ENCODE measurements at places on chromosomes 12 and 14.

- no peaks in the 10 kb centered on the region for H3K36me3 ChIP-seq
- peaks cover 17% of the 10 kb centered on the region for H3K4me1 ChIP-seq
- peak overlapping the region; percentile 2 for H3K27ac ChIP-seq
- H3K4me3 ChIP-seq = no peak overlapping the region
- H3K27me3 ChIP-seq = peaks cover 2% of the 10 kb centered on the region
Observed at GRCh38 chr12:48532601-48533000, 7.2 kb downstream of the OR8S1 start.

- H3K4me3 ChIP-seq = no peak overlapping the region
- H3K36me3 ChIP-seq = no peaks in the 10 kb centered on the region
- H3K27ac ChIP-seq = no peak overlapping the region
- no peak for DNase-seq
Observed at GRCh38 chr14:96674121-96674520, 123.1 kb upstream of the VRK1 start.

DNA sequence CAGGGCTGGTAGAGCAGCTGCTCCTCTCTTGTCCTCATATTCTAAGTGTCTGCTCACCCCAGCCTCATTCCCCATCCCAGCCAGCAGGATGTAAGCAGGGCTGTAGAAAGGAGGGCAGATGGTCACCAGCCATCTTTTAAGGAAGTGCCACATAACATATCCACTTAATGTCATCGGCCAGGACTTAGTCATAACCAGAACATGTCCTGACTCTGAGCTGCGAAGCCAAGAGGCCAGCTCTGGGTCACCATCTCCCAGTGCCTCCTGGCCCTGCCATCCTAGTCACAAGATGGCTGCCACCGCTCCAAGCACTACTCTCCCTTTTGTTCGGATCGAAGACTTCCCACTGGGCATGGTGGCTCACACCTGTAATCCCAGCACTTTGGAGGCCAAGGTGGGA lies 123.9 kb downstream of the PLXNC1 start:
- H3K36me3 ChIP-seq = peaks cover 11% of the 10 kb centered on the region
- no peak for DNase-seq
- H3K4me1 ChIP-seq = peaks cover 48% of the 10 kb centered on the region
- H3K4me3 ChIP-seq = no peak overlapping the region
- H3K27me3 ChIP-seq = no peaks in the 10 kb centered on the region

DNA sequence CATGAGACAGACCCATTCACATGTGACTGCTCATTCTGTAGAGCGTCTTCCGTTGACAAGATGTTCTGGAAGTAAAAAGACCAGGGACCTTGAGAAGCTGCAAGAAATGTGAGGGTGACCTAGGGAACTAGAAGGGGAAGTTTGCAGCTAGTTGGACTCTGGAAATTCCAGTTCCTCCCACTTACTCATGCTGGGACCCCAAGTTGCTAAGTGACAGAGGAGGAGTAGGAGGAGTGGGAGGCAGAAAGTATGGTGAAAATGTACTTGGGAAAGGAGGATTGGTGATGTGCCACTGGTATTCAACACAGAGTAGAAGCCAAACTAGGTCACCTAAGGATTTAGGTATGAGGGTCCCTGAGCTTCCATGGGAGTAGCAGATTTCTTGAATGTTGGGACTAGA lies 132.4 kb downstream of the KCNA5 start:
- peaks cover 6% of the 10 kb centered on the region for H3K27me3 ChIP-seq
- no peak overlapping the region for H3K27ac ChIP-seq
- DNase-seq = no peak
- H3K4me1 ChIP-seq = no peaks in the 10 kb centered on the region

GRCh38 chr12:114166362-114166761 lies 200.2 kb upstream of the RBM19 start:
- DNase-seq = no peak
- H3K27ac ChIP-seq = no peak overlapping the region
- no peaks in the 10 kb centered on the region for H3K36me3 ChIP-seq
- peaks cover 3% of the 10 kb centered on the region for H3K27me3 ChIP-seq
- no peak overlapping the region for H3K4me3 ChIP-seq
- no peaks in the 10 kb centered on the region for H3K4me1 ChIP-seq

DNA sequence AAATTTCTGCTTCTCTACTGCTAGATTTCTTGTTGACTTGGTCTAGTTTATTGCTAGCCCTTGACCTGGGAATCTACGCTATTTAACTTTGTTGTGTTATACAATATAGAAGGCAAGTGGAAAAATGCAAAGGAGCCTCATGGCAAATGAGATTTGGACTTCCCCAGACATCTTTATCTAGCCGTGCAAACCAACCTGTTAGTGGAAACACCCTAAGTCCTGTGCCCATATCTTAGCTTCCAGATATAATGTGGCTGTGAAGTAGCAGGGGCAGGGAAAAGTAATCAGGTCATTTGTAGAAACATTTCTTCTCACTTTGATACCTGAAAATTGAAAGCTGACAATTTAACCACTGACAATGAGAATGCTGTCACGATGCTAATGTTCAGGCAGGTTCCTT lies 90.7 kb upstream of the ATP2B1 start:
- peaks cover 2% of the 10 kb centered on the region for H3K4me1 ChIP-seq
- H3K36me3 ChIP-seq = no peaks in the 10 kb centered on the region
- no peak overlapping the region for H3K4me3 ChIP-seq

DNA sequence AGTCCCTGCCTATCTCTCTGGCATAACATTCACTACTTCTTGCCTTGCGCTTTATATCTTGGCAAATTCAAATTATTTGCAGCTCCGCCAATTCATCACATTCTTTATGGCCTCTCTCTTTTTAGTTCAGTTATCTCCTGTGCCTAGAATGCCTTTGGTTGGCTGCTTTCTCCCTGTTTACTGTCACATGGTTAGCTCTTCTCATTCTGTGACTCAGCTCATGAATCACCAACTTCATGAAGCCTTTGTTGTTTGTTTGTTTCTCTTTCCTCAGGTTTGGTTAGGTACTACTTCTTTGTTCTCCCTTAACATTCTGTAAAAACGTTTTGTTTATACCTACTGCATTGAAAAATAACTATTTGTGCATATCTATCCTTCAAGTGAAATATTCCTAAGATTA lies 376.5 kb upstream of the GARIN6 start:
- H3K27ac ChIP-seq = no peak overlapping the region
- no peak for DNase-seq
- no peaks in the 10 kb centered on the region for H3K36me3 ChIP-seq
- no peaks in the 10 kb centered on the region for H3K27me3 ChIP-seq
- no peaks in the 10 kb centered on the region for H3K4me1 ChIP-seq

DNA sequence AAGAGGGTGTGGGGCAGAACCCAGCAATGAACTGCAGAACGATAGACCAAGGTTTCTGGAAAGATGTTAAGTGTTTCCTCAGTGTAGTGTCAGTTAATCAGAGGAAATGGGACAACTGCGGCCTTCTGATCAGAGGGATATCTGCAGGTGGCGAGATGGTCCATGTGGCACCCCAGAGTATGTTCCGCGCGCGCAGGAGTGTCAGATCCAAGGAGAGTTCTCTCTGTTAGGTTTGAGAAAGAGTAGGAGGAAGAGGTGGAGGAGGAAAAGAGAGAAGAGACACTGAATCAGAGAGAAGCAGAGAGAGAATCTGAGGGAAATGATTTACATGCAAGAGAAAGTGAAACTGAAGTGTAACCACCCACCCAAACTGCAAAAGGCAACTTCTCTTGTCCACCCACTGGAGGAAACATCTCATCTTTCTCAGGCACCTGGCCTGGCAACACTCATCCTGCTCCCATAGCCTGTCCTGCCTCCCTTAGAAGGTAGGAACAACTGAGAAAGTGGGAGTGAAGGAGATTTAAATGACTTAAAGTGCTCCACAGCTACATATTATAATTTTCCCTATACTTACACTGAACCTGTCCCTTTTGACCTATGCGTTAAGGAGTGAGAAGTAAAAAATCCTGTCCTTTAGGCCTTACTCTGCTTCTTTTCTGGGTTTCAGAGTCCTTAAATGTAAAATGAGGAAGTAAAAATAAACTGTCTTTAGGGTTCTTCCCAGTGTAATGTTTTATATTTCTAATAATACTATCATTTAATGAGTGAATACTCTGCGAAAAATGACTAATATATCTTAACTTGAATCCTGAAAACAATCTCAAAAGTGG lies 6.8 kb upstream of the TESPA1 start:
- peak overlapping the region; percentile 85 for H3K4me3 ChIP-seq
- H3K27ac ChIP-seq = peak overlapping the region; percentile 99
- DNase-seq = peak; percentile 34
- H3K36me3 ChIP-seq = peaks cover 2% of the 10 kb centered on the region

DNA sequence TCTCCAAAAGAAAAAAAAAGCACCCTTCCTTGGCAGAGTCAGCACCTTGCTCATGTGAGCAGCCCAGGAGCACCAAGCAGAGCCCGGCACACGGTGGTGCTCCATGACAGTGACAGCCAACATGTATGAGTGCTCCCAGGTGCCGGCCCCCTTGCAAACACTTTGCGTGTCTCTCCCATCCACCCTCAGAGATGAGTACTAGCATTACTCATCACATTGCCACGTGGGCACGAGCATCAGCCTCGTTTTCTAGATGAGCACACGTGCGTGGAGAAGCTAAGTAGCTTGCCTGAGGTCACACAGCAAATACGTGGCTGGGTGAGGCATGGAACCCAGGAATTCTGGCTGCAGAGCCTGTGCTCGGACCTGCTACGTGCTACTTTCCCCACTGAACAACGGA lies 177.9 kb upstream of the PRMT8 start:
- no peaks in the 10 kb centered on the region for H3K4me1 ChIP-seq
- H3K4me3 ChIP-seq = no peak overlapping the region
- no peak for DNase-seq
- H3K27ac ChIP-seq = no peak overlapping the region

GRCh38 chr14:85762526-85762925 lies 232.6 kb downstream of the FLRT2 start:
- no peak for DNase-seq
- no peak overlapping the region for H3K27ac ChIP-seq
- H3K4me1 ChIP-seq = no peaks in the 10 kb centered on the region
- no peaks in the 10 kb centered on the region for H3K36me3 ChIP-seq

GRCh38 chr14:69708049-69708448 lies 58.9 kb upstream of the SRSF5 start:
- peaks cover 29% of the 10 kb centered on the region for H3K4me1 ChIP-seq
- H3K36me3 ChIP-seq = peaks cover 34% of the 10 kb centered on the region
- no peak for DNase-seq
- no peak overlapping the region for H3K27ac ChIP-seq
- no peaks in the 10 kb centered on the region for H3K27me3 ChIP-seq

- no peaks in the 10 kb centered on the region for H3K4me1 ChIP-seq
- no peak overlapping the region for H3K27ac ChIP-seq
- H3K36me3 ChIP-seq = no peaks in the 10 kb centered on the region
- H3K27me3 ChIP-seq = no peaks in the 10 kb centered on the region
- no peak for DNase-seq
Observed at GRCh38 chr14:101112351-101113107, 209.0 kb upstream of the RTL1 start.

- no peak for DNase-seq
- peaks cover 39% of the 10 kb centered on the region for H3K36me3 ChIP-seq
- H3K4me3 ChIP-seq = no peak overlapping the region
- no peaks in the 10 kb centered on the region for H3K4me1 ChIP-seq
Observed at GRCh38 chr12:104352106-104352713, 48.7 kb downstream of the EID3 start.

GRCh38 chr14:75469606-75470237 lies 41.9 kb downstream of the JDP2 start:
- H3K27ac ChIP-seq = no peak overlapping the region
- no peaks in the 10 kb centered on the region for H3K27me3 ChIP-seq
- no peaks in the 10 kb centered on the region for H3K4me1 ChIP-seq
- no peak for DNase-seq
- no peaks in the 10 kb centered on the region for H3K36me3 ChIP-seq
- H3K4me3 ChIP-seq = no peak overlapping the region

DNA sequence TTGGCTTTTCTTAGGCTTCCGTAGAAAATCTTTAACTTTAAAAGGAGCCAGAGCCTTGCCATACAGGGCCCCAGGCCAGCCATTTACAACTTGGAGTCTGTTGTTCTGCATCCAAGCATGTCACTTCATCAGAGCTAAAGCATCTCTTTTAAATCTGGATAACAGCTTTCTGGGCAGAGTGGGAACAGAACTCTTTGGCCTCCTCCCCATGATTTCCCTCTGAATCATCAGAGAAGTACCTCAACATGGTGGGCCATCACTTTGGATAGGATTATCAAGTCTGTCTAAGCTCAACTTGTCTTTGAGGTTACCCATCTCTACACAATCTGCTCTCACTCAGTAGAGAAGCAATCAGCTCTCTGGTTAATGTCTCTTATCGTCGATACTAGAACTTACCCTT lies 170.9 kb downstream of the SLC6A15 start:
- H3K4me3 ChIP-seq = no peak overlapping the region
- DNase-seq = no peak
- H3K27ac ChIP-seq = no peak overlapping the region
- no peaks in the 10 kb centered on the region for H3K36me3 ChIP-seq
- no peaks in the 10 kb centered on the region for H3K27me3 ChIP-seq

- H3K4me1 ChIP-seq = peaks cover 6% of the 10 kb centered on the region
- H3K27ac ChIP-seq = no peak overlapping the region
- peaks cover 7% of the 10 kb centered on the region for H3K36me3 ChIP-seq
- no peak overlapping the region for H3K4me3 ChIP-seq
- H3K27me3 ChIP-seq = no peaks in the 10 kb centered on the region
Observed at GRCh38 chr12:55875704-55876467, 33.1 kb upstream of the MMP19 start.

Data from activated naive CD8-positive, alpha-beta T cell treated with anti-CD3 and anti-CD28 coated beads, Interleukin-2, amount 50 U/mL, for 24 hours (primary cell).